ENCODE measurements at places on chromosomes 4 and X.

GRCh38 chr4:120918788-120919187, 3.7 kb downstream of the PRDM5 start:
- no peak for DNase-seq

DNA sequence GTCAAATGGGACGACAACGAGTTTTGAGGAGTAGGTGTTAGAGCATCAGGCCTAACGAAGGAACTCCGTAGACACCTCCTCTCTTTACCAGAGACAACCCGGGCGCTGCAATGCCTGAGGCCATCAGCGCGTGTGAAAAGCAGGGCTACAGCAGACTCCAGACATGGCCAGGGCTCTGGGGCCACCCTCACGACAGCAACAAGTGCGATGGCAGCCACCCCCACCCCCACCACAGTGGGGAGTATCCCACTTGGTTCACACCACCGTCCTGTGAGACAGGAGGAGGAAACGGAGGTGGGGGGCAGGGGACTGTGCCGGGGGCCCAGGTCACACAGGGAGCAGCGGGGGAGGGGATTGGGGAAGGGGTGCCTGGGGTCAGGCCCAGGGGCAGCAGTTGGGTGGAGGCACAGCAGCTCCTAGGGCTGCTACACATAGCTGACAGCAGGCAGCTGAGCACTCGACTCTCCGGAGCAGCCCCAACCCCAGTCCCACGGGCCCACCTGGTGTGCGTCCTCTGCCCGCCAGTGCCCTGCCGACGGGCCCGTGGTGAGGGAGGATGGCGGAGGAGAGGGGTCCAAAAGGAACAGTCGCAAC, 8.5 kb downstream of the LRPAP1 start:
- no peak for DNase-seq

- no peak for DNase-seq
These were observed 232.9 kb upstream of the F9 start for GRCh38 chrX:139297638-139298037.

GRCh38 chrX:97238632-97239031, 354.9 kb downstream of the RPA4 start:
- no peak for DNase-seq

DNA sequence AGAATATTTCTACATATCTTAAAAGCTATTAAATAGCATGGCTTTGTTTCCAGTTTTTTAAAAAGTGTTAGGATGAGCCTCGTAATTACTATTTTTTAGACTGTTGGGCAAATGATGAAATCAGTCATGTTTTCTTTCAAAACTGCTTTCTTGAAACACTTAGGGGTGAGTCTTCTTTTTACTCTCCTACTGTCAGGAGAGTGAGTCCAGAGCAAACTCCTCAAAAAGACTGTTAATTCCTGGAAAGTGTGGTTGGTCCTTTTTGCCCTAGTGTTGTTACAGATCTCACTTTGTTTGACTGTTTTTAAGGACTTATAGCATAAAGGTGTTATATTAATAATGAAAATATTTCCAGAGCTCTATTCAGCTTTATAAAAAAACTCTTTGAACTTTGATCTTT, 6.3 kb downstream of the GSTCD start:
- DNase-seq, result no peak

GRCh38 chr4:88283661-88284438, 511 bp downstream of the PPM1K start:
- peak; percentile 70 for DNase-seq

DNA sequence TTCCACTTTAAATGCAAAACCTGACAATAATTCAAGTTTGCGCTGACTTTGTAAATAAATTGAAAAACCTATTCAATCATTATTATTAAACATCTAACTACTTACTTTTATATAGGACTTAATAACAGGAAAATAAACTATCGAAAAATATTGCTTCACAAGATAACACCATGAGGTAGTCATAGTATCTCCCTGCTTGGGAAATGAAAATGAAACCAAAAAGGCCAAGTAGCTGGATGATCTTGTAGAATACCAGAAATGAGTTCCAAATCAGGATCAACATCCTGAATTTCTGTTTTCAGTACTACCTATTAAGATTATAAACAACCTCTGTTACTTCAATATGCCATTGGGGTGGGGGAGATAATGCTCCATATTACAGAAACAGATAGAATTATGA, 58.9 kb downstream of the CHIC2 start:
- peak; percentile 21 for DNase-seq

GRCh38 chrX:19121898-19122640, at the start of gene ADGRG2:
Gene ADGRG2 (minus strand): TSS chrX:19122468. CDS start chrX:19068834, 53,634 bp downstream.
- peak; percentile 24 for DNase-seq

GRCh38 chr4:8383451-8384160, 56.9 kb downstream of the ACOX3 start:
- no peak for DNase-seq

DNA sequence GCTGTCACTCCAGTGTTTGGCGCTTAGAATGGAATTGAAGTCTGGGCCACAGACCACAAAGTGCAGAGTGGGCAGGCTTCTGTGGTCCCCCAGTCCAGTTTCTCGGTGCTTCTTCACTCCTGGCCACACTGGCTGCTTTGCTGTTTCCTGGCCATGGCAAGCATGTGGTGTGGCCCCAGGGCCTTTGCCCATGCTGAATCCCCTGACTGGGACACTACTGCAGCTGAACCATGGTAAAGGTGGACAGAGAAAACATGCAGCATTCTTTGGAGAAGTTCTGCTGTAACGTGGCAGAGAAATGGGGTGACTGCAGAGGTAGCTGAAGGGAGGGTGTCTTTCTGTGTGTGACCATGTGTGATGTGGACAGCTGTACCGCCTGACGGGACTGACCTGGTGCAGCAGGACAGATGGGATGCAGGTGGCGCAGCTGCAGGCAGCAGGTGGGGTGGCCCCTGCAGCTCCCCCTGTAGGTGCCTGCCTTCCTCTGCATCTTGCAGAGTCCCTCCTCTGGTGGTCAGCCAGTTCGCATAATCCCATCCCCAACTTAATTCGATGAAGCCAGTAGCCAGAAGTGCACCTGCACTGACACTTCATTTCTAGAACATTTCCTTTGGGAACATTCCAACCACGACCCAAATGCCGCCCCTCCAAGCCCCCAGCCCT, 13.2 kb upstream of the S100P start:
- no peak for DNase-seq

- no peak for DNase-seq
These were observed 133.9 kb downstream of the HMX1 start for GRCh38 chr4:8737601-8738279.

DNA sequence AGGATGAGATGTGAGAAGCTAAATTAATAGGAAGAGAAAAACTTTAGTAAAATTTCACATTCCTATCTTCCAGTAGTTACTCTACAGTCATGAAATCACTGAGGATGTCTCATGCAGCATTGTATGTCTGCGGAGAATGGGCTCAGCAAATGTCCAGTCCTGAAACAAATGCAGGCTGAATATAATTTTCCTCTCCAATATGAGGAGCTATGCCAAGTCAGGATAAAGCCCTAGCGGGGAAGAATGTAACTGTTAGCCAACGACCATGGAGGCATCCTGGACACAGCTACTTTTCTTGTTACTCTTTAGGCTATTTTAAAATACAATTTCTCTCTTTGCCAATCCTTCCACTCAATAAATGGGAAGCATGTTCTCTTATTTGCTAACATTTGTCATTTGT, 127.7 kb downstream of the PRKX start:
- no peak for DNase-seq

DNA sequence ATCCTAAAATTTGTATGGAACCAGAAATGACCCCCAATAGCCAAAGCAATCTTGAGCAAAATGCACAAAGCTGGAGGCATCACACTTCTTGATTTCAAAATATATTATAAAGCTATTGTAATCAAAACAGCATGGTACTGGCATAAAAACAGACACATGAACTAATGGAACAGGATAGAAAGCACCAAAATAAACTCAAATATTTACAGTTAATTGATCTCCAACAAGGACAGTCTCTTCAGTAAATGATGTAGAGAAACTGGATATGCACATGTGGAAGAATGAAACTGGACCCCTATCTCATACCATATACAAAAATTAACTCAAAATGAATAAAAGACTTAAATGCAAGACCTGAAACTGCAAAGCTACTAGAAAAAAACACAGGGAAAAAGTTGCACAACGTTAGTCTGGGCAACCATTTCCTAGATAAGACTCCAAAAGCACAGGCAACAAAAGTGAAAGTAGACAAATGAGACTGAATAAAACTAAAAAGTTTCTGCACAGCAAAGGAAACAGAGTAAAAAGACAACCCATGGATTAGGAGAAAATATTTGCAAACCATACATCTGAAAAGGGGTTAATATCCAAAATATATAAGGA, 64.9 kb downstream of the CD99L2 start:
- DNase-seq, result no peak

DNA sequence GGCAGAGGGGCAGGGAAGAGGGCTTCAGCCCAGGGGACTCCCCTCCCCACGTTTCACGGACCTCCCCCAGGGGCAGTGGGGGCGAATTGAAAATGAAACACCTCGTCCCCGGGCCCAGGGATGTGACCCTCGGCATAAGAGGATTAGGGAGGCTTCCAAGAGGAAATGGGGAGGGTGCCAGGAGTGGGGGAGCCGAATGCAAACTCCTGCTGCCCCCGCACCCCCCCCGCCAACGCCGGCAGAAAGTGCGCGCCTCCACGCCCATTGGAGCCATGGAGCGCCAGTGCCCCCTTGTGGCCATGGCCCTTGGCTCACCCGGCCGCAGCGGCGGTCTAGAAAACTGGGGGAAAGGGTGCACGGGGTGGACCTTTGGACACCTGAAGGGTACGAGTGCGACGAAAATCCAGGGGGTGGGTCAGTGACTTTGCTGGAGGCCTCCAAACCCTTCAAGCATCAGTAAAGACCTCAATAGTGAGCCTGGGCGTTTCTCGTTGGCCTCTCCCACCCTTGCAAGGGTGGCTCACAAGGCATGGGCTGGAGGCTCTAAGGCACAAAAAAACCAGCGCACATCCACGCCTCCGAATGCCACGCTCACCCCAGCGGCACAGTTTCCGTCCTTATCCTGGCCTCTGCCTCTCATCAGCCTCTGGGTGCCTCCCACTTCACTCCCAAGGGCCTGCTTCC, 120.8 kb upstream of the PJA1 start:
- peak; percentile 3 for DNase-seq

GRCh38 chr4:161320377-161320776, 843.4 kb downstream of the FSTL5 start:
- peak; percentile 27 for DNase-seq

DNA sequence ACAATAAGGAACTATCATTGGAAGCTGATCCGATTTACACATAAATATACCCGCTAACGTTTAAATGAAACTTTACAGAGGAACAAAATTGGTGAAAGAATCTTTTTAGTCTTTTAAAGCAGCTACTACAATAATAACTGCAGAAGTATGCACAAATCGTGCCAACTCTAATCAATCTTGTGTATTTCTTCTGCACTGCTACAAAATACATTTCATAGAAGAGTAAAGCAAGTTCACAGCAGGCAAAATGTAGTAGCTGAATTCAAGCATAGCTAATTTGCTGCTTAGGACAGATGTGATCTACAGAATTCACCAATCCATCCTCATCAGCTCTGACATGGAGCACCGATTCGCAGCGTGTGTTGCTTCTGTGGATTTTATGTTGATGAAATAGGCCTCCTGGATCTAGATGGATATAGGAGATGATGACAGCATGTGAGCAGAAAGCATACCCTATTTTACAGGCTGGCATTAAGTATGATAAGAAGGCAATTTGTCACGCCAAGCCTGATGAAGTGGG, 367.3 kb upstream of the FGF13 start:
- DNase-seq, result no peak

DNA sequence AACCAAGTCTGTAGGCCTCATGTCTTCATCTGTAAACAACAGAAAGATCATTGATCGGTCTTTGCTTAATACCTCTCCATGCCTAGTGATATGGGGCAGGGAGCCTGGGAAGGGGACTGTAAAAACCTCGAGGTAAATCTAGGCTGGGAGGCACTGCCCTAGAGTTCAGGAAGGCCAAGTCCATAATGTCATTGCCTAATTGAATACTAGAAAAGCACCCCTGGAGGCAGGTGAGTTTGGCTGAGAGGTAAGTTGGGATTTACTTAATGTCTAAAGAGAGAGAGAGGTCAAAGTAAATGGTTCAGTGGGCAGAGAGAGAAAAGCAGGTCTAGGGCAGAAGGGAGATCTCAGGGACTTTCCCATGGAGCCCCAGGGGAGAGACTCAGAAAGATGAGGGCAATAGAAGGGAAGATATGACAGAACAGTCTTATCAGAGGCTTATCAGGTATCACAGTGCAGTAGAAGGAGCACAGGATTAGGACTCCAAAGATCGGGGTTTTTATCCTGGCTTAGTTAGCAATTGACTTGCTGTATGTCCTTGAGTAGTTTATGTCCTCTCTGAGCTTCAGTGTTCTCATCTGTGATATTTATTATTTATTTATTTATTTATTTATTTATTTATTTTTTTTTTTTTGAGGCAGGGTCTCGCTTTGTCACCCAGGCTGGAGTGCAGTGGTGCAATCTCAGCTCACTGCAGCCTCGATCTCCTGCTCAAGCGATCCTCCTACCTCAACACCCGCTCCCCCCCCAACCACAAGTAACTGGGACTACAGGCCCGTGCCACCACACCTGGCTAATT, 85.2 kb downstream of the SLC16A2 start:
- no peak for DNase-seq

DNA sequence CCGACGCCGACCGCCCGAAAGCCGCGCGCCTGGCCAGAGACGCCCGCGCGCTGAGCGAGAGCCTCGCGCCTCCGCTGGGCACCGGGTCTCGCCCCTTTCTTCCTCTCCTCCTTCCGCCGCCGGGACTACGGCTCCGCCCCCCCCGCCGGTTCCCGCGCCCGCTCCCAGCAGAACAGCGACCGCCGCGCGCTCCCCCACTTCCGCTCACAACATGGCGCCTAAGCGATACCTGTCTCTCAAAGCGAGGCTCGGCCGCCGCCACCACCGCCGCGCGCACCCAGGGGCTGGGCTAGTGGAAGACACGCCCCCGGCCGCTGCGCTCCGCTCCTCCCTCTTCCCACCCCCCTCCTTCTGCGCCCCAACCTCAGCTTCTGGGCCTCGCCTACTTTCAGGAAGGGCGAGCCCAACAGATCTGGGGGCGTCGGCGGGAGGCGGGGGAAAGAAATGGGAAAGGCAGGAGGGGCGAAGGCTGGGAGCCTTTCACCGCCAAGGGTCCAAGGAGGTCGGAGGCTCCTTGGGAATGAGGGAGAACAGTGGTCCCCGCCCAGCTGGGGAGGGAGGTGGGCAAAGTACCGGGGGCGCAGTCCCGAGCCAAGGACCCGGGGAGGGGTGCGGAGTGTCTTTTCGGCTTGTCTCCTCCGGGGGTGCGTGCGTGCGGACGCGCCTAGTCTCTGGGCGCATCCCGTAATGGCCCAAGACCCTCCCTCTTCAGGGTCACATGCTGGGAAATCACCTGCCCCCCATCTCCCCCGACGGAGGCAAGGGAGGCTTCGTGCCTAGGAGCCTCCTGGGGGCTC, at the start of gene RPS6KA3:
Gene RPS6KA3 (minus strand): TSS at position 100 of the 797 bp plus-strand sequence. CDS start 277 bp downstream, outside the sequence.
- DNase-seq, result peak; percentile 90

GRCh38 chrX:69083361-69083760, 81.9 kb downstream of the PJA1 start:
- no peak for DNase-seq

GRCh38 chr4:178387756-178388155, 945.5 kb upstream of the AGA start:
- DNase-seq, result no peak

GRCh38 chr4:57494821-57495220, 384.6 kb upstream of the IGFBP7 start:
- no peak for DNase-seq

GRCh38 chrX:106802063-106802387, 448 bp upstream of the TBC1D8B start:
- peak; percentile 1 for DNase-seq

GRCh38 chr4:125010796-125011503, 298.4 kb upstream of the ANKRD50 start:
- no peak for DNase-seq

GRCh38 chrX:776061-776460, 145.5 kb downstream of the SHOX start:
- DNase-seq, result no peak

- no peak for DNase-seq
These were observed 170.6 kb upstream of the S100G start for GRCh38 chrX:16479206-16479869.
